Activated CD8-positive, alpha-beta memory T cell treated with anti-CD3 and anti-CD28 coated beads for 4 hours (primary cell): ENCODE measurements at places on chromosomes 4 and X.

DNA sequence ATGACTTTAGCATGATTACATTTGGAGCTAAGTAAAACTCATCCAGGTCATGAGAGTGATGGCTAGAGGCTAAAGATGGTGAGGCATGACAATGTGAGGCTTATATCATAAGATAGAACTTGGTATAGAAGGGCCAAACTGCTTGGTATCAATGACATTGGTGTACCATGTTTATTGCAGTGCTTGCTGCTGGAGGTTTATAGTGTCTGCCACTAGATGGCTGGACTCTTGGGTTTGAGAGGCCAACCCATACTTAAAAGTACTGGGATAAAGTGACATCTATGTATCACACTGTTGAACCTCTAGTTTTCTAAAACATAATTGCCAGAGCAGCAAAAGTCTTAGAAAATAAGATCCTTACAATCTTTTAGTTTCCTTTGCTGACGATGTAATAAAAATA is 83.0 kb upstream of the TACR3 start:
- no peak for DNase-seq

GRCh38 chr4:86496094-86497080 is 97.7 kb upstream of the PTPN13 start:
- no peak for DNase-seq

DNA sequence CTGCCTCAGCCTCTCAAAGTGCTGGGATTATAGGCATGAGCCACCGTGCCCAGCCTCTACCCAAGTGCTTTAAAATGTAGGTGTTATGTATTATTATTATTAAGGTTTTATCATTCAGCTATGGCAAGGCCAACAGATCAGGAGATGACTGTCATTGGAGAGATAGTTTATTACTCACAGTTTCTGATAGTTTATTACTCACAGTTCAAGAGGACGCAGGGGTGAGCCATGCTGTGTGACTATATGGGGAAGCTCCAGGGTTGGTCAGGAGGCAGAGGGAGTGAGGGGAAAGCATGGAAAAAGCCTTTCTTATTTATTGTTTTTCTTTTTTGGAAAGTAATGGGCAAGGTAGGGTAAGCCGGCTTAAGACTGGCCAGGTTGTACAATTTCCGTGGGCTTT is 25.4 kb upstream of the ARSD start:
- no peak for DNase-seq

- DNase-seq: no peak
Measured at GRCh38 chr4:33543941-33544450, 2700.3 kb downstream of the ARAP2 start.

DNA sequence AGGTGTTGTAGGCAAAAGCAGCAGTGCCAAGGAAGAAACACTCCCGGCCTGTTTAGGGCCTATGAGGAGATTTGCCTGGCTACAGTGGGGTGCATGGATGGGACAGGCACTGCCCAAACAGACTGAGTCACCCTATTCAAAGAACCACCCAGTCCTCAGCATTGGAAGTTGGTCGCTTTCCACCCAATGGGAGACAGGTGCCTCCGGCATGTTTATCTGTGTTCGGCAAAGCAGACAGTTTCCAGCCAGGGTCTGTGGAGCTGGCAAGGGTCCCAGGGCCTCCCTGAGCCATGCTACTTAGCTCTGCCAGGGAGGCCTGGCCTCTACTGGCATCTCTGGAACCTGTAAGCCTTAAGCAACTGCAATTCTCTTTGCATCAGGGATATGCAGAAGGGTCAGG is 165.1 kb upstream of the ATP6AP2 start:
- DNase-seq: no peak

- DNase-seq: no peak
Measured at GRCh38 chrX:123745511-123745910, 12.7 kb upstream of the THOC2 start.

DNA sequence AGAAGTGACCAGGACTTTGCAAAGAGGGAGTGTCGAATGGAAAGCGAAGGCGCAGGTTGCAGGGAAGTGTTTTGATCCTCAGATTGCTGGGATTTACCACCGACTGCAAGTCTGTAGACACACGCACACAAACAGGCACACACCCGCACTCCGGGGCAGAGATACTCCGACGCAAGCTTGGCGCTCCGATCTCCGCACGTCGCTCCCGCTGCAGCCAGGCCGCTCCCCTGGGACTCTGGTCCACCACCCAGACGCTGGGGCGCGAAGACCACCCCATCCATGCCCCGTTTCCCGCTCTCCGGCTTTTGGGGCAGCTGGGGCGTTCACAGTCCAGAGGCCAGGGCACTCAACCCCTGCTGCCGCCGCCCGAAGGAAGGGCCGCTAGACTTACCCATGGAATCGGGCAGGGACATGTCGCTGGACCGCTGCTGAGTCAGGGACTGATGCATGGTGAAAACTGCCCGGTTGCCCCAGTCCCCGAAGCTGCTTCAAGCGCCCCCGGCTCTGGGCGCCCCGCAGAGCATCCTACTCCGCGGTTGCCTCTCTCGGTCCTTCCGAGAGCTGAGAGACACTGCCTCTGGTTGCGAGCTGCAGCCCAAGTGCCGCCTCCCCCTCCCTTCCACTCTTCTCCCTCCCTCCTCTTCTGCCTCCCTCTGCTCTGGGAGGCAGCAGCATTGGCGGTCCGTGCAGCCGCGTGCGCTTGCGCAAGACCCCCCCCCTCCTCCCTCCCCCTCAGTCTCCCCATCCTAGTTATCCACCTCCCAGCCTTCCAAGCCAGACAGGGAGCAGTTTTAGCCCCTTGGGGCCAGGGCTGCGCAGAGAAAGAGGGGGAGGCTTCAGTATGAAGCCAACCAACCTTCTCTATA is at the start of gene TMEM255A:
TMEM255A (minus strand) TSS at position 601 of the 866 bp plus-strand sequence; CDS start at position 449, 152 bp downstream.
- no peak for DNase-seq

DNA sequence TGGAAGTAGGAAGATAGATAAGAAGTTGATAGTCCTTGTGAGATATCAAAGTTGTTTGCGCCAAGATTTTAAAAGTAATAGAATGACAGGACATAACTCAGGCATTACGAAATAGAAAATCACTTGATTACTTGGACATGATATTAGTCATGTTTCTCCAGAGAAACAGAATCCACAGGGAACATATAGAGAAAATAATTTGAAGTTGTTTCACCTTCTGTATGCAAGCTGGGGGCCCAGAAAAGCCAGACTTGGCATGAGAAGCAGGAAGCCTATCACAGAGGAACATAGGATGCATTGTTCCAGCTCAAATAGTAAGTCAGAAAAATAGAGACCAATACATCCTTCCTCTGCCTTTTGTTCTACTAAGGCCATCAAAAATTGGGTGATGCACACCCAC is 715.9 kb downstream of the TECRL start:
- DNase-seq: no peak

- no peak for DNase-seq
Measured at GRCh38 chrX:23385242-23385641, 50.6 kb downstream of the PTCHD1 start.

- DNase-seq: no peak
Measured at GRCh38 chrX:10906866-10907265, 204.3 kb upstream of the HCCS start.

DNA sequence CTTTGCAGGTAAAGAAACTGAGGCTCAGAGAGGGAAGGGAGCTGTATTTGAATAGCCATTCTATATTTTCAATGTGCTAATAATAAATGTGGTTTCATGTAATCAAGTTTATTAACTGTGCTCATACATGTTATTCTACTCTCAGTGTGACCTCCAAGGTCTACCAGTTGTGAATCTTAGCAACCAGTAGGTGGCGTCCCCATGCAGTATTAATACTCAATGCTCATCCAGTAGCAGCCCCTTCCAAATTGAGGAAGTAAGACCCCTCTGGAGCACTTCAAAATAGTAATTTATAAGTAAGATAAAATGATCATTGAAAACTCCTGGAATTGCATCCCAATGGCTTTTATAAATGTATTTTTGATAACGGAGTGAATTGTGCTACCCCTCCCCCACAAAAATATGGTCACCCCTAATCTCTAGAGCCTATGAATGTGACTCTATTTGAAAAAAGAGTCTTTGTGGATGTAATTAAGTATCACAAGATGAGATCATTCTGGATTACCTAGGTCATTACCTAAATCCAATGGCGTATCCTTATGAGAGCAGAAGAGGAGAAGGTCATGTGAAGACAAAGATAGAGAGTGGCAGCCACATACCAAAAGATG is 20.4 kb upstream of the SEPSECS start:
- DNase-seq: no peak

- DNase-seq: no peak
Measured at GRCh38 chrX:42017971-42018370, 94.6 kb upstream of the CASK start.

DNA sequence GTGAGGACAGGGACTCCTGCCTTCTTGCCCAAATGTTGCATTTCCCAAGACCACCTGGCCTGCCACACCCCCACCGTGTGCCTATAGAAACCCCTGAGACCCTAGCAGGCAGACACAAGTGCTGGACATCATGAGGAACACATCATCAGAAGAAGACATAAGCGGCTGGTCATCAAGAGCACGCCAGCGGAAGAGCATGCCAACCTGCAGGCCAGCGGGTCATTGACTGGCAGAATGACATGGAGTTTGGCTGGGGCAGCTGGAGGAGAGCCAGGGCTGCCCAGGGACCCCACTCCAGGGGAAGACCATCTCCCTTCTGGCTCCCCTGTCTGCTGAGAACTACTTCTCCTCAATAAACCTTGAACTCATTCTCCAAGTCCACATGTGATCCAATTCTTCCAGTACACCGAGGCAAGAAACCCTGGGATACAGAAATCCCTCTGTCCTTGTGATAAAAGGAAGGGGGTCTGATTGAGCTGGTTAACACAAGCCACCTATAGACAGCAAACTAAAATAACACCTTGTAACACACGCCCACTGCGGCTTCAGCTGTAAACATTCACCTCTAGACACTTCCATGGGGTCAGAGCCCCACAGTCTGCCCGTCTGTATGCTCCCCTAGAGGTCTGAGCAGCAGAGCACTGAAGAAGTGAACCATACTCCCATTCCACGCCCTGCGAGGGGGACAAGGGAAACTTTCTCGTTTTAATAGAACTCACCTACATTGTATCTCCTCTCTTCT is 164.8 kb upstream of the EMCN start:
- no peak for DNase-seq

GRCh38 chr4:48300004-48300403 is 30.4 kb upstream of the TEC start:
- no peak for DNase-seq

- DNase-seq: no peak
Measured at GRCh38 chr4:10625131-10625530, 59.4 kb downstream of the CLNK start.

GRCh38 chr4:121696170-121696580 is 605 bp downstream of the ANXA5 start:
- peak; percentile 29 for DNase-seq

GRCh38 chr4:22202975-22203710 is 254.6 kb upstream of the KCNIP4 start:
- DNase-seq: no peak
